Nephron progenitor cell (in vitro differentiated cells): ENCODE measurements at places on chromosomes 4 and X.

GRCh38 chr4:139175646-139176301 lies 1.2 kb downstream of the ELF2 start:
- no peak for DNase-seq

GRCh38 chr4:47747211-47747610 lies 90.7 kb downstream of the CORIN start:
- DNase-seq: no peak

DNA sequence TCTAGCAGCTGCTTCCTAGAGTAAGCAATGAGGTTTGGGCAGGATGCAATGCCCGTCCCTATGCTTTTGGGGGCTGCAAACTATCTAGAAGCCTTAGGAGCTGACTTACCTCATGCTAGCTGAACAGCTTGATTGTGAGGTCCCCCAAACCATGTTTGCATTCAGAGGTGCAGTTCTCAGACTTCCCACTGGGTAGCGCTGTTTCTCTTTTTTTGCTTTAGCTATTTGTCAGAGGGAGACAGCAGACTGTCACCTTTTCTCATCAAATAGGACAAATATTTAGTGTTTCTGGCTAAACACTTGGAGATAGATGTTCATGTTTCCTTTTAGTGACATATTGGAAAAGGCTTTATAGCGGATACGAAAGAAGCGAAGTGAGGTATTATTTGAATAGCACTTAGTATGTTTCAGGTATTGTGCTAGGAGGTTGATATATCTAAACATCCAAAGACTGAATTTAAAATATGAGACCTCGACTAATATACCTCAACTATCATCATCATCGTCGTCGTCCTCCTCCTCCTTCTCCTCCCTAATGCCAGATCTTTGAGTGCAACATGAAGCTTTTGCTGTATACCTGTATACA lies 18.7 kb upstream of the TMEM192 start:
- DNase-seq: peak; percentile 84

- DNase-seq: no peak
Measured at GRCh38 chrX:11304829-11305228, 11.6 kb downstream of the AMELX start.

DNA sequence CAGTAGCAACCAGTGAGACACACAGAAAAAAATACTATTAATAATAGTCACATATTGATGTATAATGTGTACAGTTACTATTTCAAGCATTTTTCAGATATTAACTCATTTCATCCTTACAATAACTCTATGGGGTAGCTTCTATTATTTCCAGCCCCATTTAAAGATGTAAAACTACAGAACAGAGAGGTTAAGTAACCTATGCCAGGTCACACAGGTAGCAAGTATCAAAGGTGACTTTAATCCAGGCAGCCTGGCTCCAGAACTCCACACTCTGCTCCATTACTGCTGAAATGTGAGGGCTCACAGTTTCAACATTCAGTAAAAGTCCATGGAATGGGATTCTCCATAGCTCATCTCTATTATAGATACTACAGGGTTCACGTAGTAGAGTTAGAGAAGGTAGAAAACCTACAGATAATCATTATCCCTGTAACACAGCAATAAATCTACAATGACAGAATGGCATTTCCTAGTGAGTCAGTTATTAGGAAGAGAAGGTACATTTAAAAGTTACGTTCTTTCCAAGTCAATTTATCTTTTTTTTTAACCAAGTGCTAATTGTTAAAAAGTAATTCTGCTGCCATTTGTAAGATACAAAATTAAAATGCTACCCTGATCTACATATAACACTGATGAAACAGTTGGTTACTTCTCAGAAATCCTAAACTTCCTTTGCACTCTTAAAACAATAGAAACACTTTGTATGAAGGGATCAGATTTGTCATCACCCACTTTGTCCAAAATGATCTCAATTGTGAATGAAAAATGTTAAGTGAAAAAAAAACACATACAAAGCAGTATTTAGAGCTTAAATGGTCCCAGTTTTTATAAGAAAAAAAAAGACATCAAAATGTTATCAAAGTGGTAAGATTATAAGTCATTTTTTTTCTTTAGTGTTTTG lies 18.7 kb downstream of the RELL1 start:
- no peak for DNase-seq

DNA sequence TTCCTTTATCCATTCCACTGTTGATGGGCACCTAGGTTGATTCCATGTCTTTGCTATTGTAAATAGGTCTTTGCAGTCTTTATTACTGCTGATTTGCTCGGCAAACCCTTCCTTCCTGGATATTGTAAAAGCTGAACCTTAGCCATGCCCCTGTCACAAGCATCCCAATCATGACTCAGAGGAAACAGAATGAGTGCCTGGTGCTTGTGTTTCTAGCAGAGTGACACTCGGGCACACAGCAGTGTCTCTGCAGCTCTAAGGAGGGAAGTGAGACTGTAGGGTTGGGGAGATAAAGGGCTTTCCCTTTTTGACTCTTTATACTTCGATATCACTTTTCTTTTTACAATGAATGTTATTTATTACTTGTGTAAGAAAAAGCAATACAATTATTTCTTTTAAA lies 83.3 kb downstream of the AKAP4 start:
- DNase-seq: no peak

- no peak for DNase-seq
Measured at GRCh38 chr4:4759883-4760282, 99.6 kb upstream of the MSX1 start.

DNA sequence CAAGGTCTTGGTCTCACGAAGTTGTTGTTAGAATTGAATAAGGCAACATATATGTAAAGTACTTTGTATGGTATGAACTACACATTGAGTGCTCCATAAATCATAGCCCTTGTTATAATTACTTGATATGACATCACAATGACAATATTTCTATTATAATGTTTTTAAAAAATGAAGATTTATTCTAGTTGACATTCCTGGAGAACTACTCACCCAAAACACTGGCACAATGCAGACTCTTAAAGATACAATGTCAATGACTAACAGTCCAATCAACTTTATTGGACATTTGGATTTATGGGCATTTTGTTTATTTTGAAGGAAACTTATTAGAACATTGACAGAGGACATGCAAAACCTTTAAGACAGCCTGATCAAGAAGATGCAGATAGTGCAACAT lies 55.3 kb downstream of the ASB9 start:
- DNase-seq: no peak

DNA sequence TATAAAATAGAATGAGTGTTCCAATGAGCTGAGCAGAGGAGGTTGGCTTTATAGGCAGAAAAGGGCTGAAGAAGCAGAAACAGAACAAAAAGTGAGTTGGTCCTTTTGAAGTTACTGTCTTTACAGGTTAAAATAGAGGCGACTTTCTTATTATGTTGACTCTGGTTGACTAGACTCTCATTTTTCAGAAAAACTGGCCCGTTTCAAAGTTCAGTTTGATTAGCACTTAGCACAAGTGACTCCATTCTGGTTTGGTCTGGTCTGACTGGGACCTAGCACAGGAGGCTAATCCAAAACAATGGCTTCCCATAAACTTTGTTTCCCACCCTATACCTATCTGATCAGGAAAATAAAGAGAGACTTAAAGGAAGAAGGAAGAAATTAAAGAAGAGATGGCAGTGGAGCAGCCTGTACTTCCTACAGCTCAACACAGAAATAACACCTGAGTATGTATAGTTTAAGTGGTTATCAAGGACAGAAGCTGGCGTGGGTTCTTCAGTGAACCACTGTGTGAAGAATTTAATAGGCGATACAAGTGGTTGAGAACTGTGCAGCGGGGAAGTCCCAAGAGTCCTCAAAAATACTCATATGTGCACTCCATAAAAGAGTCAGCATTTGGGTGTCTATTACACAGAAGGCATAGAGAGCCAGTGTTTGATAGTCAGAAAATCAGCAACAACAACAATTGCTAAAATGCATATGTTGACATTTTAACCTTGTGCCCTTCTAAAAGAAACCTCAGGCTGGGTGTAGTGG lies 554.8 kb upstream of the HTR2C start:
- no peak for DNase-seq
